ENCODE measurements at places on chromosomes 5 and 9. TPM values are rescaled to one million over a fixed set of nuclear protein-coding genes. Genes with fewer than 3 reads are reported as not detected.

Gene PCDHB2
- polyA plus RNA-seq = 0.86 TPM

Gene C9orf40
- 1.3 TPM for polyA plus RNA-seq

DNA sequence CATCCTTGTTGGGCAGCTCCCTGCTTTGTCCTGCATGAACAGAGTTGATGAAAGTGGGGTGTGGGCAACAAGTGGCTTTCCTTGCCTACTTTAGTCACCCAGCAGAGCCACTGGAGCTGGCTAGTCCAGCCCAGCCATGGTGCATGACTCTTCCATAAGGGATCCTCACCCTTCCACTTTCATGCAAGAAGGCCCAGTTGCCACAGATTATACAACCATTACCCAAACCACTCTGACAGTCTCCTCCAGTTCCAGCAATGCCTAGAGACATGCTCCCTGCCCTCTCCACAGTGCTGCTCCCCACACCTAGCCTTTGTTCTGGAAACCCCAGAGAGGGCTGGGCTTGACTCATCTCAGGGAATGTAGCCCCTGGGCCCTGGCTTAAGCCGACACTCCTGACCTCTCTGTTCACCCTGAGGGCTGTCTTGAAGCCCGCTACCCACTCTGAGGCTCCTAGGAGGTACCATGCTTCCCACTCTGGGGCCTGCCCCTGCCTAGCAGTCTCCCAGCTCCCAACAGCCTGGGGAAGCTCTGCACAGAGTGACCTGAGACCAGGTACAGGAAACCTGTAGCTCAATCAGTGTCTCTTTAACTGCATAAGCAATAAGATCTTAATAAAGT, 3.9 kb downstream of the SLC35A4 start:
- DNase-seq = no peak

DNA sequence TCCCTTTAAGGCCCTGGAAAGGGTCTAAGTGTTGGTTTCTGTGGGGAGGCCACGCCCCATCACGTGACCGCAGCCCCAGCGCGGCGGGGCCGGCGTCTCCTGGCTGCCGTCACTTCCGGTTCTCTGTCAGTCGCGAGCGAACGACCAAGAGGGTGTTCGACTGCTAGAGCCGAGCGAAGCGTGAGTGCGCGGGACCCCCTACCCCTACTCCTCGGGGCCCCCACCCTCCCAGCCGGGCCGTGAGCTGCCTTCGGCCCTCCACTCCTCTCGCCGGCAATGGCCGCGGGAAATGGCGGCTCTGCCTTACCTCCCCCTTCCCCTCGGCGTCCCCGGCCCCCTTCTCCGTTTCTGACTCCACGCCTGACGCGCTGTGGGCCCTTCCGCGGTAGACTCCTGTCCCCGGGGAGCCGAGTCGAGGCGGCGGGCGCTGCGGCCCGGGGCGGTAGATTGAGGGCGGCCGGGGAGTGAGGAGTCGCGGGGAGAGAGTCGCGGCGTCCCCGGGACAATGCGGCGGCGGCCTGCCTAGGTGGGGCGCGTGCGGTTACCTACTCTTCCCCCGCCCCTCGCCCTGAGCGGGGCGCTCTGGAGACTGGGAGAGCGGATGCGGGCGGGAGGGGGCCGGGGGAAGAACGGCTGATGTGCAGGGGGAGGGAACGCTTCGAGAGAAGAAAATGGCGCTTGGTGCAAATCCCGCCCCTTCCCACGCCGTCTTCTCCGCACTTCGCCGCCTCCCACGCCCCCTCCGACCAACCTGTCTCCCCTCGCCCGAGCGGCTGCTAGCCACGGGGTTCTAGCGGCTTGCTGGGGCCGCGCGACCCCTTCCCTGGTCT, at the start of gene SUB1:
TSS of gene SUB1 (plus strand) at position 112 of the 830 bp plus-strand sequence. CDS start 2,956 bp downstream, outside the sequence.
- DNase-seq = peak; percentile 70

Gene SERF1A
- polyA plus RNA-seq = 0.91 TPM

Gene KIF24
- polyA plus RNA-seq = 0.62 TPM

DNA sequence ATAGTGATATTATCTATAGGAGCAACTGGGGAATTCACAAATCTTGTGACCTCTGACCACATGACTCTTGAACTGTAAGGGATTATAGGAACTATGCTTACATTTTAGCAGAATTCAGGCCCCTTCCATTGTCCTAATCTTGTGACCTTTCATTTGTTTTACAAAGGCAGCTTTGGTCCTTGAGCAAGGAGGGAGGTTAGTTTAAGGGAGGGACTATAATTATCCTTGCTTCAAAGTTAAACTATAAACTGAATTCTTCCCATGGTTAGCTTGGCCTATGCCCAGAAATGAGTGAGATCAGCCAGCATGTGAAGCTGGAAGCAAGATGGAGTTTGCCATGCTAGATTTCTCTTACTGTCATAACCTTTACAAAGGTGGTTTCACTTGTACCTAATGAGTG, 51.2 kb downstream of the TARS1 start:
- peak; percentile 4 for DNase-seq

Gene C8G
- polyA plus RNA-seq = not detected

DNA sequence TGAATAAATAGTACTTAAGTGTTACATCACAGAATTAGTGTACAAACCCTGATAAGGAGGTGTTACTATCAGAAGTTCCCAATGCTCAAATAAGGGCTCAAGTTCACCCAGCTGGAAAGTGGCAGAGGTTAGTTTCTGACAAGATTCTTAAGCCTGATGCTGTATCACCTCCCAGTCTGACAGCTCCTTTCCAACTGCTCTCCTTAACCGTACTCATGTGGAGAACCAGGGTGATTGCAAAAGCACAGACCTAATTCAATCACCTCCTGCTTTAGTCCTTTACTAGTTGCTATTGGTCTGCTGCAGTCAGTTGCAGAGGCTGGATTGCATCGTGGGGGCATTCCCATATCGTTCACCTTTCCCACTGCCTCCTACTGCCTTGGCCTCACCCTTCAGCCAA, 100.4 kb upstream of the ZNF618 start:
- DNase-seq = no peak

DNA sequence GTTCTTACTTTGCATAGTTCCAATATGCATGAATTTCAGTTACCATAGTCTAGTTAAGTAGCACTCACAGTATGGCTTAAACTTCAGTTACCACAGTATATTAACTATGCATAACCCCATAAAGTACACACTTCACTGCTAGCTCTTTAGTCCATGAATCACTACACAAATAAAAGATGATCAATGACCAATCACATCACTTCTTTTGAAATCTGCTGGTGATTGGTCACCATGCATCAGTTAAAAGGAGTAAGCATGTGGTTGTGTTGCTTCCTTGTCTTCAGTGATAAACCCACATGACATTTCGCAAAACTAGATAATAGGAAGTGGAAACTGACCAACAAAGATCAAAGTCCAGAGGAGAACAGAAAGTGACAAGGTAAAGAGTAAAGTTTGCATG, 79.0 kb downstream of the TAF11L14 start:
- no peak for DNase-seq

Gene PRRC2B
- 31.8 TPM for polyA plus RNA-seq

DNA sequence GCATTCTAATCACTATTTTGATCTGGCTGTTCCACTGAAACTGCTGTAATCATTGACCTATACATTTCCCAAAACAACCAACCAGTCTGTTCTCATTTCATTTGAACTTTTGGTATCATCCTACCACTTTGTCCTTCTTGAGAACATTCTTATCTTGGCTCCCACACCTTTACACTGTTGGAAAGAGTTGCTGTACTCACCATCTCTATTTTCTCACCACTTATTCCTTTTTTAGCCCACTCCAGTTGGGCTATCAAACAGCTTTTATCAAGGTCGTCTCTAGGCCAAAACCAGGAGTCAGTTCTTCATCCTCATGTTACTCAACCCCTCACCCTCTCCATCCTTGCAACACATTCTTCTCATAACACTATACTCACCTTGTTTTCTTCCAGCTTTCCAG, 170.1 kb downstream of the KDM4C start:
- no peak for DNase-seq
